ENCODE measurements at places on chromosomes 3 and 15.

DNA sequence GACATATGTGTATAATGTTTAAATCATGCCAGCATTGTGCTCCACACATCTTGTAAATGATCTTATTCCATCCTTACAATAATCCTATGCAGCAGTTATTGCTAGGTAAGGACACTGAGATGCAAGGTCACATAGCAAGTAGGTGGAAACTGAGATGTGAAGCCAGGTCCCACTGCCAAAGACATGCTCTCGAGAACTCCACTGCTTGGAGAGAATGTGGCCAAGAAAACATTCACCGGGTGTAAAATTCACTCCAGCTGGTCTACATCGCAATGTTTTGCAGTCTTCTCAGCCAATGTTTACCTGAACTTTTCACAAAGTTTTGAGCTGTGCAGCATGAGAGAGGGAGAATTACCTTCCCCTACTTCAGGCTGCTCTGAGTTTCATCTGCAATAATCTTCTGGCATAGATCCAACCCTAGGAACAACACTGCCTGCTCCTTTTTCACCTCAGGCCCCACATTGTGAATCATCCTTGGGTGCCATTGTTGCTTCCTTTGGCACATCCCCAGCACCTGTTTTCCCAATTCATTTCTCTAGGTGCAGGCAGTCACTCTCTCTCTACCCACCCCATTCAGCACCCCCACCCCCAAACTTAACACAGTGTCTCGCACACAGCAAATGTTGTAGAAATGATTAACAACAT is 53.5 kb upstream of the PRTG start:
- DNase-seq = no peak

GRCh38 chr3:128077665-128078064 is 25.4 kb downstream of the SEC61A1 start:
- no peak for DNase-seq

- DNase-seq = no peak
Measured at GRCh38 chr15:73287019-73287418, 81.7 kb downstream of the HCN4 start.

GRCh38 chr3:72320955-72321303 is 527.3 kb downstream of the SHQ1 start:
- no peak for DNase-seq

- no peak for DNase-seq
Measured at GRCh38 chr3:64072126-64072525, 48.8 kb upstream of the PSMD6 start.

- DNase-seq = no peak
Measured at GRCh38 chr3:124300416-124300815, 308.5 kb upstream of the ROPN1 start.

DNA sequence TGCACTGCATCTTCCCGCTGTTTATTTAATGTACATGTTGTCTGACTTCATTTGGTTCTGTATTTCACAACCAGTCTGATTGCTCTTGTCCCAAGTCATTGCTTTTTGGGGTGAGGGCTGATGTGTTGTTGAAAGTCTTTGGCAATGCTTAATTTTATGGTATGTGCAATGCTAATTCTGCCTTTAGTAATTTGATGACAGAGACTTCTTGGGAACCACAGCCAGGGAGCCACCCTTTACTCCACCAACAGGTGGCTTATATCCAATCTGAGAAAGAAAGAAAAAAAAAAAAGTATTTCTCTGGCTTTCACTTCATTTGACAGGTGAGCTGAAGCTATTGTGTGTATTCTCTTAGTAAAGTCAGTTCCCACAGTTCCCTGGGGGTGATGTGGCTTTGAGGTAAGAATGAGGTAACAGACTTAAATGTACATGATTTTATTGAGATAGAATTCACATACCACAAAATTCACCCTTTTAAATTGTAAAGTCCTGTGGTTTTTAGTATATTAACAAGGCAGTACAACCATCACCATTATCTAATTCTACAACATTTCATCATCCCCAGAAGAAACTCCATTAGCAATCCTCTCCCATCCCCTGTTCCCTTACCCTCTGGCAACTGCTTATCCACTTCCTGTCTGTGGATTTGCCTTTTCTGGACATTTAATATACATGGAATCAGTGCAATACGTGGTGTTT is 97.3 kb downstream of the SLCO3A1 start:
- DNase-seq = no peak

GRCh38 chr3:186630950-186631641 is 9.1 kb upstream of the FETUB start:
- DNase-seq = no peak

DNA sequence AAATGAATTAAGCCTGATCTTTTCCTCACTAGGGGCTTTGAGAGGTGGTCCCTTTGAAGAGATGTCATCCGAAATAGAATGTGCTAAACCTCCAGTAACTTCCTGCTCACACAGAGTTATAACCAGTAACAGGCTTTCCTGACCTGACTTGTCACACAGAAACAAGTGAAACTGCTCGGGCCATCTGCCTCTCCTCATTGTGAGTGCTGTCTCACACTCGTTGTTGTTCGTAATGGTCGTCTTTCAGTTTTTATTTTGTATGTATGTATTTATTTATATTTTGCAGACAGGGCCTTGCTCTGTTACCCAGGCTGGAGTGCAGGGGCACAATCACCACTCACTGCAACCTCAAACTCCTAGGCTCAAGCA is 24.0 kb downstream of the ACSBG1 start:
- DNase-seq = no peak

GRCh38 chr3:112200317-112200666 is 67.2 kb upstream of the GCSAM start:
- DNase-seq = no peak

DNA sequence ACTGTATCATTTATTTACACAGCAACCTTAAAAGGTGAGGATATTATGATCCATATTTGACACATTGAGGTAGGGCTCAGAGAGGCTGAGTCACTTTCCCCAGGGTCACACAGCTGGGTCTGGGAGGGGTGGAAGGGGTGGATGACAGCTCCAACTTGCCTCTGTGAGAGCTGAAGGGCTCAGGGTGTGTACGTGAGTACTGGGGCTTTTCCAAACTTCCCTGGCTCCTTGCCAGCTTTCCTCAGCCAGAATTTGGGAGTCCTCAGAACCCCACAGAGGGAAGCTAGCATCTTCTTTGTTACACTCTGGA is 58.3 kb upstream of the SLC6A11 start:
- DNase-seq = peak; percentile 42

GRCh38 chr3:110749006-110749405 is 322.6 kb upstream of the NECTIN3 start:
- DNase-seq = no peak

- DNase-seq = no peak
Measured at GRCh38 chr15:41778521-41778920, 4.2 kb downstream of the MAPKBP1 start.

DNA sequence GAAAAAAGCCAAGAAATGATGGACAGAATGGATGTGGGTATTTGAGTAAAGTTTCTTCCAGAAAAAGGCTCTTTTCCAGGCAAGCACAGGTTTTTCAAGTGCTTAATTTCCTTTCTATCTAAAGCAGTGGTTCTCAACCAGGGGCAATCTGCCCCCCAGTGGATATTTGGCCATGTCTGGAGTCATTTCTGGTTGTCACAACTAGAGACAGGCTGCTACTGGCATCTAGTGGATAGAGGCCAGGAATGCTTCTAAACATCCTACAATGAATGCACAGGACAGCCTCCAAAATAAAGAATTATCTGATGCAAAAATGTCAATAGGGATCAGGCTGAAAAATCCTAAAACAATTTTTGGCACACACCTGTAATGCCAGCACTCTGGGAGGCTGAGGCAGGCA is 23.9 kb downstream of the SEC22C start:
- DNase-seq = no peak

DNA sequence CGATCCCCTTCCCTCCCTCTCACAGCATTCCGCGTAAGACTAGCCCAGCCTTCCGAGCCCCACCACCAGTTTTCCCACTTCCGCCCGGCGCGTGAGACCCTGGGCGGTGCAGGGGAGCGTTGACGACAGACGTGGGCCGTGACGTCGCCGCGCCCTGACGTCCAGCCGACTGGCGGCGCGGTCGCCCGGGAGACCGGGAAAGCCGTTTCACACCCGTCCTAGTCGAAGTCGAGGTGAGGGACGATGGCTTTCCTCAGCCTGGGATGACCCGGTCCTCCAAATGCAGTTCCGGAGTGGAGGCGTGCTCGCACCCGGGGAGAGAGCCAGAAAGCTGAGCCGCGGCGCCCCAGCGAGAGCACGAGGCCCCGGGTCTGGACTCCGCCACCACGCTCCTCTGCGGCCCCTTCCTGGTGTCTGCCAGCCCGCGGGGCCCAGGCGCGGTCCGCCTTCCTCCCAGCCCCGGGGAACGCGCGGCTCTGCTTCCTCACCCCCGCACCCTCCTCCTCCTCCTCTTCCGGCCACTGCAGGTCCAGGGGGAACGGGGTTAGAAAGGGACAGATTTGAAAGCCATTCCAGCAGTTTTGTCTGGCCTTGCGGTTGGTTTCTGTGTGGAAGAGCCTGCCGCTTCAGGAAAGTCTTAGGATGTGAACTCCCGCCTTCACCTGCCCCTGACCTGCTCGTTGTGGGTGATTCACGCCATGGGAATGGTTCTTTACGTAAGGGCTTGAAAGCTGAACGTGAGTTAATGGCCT is at the start of gene LEKR1:
Gene LEKR1 (plus strand): TSS at position 210 of the 752 bp plus-strand sequence. CDS start 2,977 bp downstream, outside the sequence.
- DNase-seq = peak; percentile 74

DNA sequence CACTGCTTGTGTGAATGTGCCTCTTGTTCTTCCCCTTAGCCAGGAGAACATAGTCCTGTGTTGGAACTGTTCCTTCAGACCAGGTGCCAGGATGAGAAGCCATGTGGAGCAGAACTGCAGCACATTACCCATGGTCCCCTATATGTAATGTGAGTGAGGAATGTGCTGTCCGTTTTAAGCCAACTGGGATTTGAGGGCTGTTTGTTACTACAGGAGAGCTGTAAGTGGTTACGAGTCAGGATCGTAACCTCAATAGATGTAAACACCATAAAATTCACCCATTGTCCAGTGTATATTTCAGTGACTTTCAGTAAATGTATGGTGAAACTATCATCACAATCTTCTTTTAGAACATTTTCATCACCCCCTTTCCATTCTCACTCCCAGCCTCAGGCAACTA is 10.1 kb upstream of the SCAP start:
- no peak for DNase-seq

GRCh38 chr3:16101295-16102186 is 72.9 kb upstream of the GALNT15 start:
- peak; percentile 8 for DNase-seq

GRCh38 chr3:127662001-127662469 is 10.7 kb upstream of the ABTB1 start:
- DNase-seq = no peak

DNA sequence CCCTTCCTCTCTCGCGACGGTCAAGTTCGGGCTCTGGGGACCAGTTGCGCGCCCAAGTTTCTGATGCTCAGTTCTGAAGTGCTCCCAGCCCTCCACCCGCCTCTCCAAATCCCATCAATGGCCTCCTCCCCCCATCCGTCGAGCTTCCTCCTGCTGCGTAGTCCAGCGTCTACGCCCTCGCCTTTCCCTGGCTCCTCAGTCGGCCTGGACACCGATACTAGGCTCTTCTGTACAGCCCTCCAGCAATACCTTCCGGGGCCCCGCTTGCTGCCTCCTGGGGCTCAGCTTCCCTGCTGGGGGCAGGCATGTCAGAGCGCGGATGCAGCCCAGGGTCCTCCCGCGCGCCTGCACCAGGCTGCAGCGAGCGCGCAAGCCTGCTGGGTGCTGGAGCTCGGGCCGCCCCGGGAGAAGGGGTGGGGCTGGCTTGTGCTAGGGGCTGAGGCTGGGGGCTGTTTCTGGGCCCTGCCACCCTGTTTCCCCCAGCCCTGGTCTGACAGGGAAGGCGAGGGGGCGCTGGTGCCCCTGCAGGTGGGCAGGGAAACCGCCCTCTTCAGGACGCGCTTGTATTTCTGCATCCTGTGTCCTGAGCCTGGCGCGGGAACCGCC is 353.3 kb upstream of the SUCLG2 start:
- DNase-seq = peak; percentile 0

DNA sequence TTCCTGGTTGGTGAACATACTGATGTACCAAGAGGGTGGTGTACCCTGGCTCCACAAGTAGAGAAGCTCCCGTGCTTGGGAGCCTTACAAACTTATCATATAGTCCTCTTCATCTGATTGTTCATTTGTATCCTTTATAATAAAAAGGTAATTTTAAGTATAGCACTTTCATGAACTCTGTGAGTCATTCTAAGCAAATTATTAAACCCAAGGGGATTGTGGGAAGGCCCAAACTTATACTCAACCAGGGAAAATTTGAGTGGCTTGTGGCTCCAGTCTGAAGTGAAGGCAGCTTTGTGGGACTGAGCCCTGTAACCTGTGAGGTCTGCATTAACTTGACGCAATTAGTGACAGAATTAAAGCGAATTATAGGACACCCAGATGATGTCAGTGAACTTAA is 29.0 kb downstream of the TTBK2 start:
- no peak for DNase-seq

GRCh38 chr15:69377216-69377970 is 36.8 kb upstream of the KIF23 start:
- no peak for DNase-seq

GRCh38 chr3:186746008-186746407 is 28.8 kb downstream of the KNG1 start:
- no peak for DNase-seq

GRCh38 chr3:107816107-107816506 is 274.7 kb downstream of the CD47 start:
- no peak for DNase-seq

- peak; percentile 12 for DNase-seq
Measured at GRCh38 chr3:72255791-72256559, 471.0 kb upstream of the PROK2 start.

DNA sequence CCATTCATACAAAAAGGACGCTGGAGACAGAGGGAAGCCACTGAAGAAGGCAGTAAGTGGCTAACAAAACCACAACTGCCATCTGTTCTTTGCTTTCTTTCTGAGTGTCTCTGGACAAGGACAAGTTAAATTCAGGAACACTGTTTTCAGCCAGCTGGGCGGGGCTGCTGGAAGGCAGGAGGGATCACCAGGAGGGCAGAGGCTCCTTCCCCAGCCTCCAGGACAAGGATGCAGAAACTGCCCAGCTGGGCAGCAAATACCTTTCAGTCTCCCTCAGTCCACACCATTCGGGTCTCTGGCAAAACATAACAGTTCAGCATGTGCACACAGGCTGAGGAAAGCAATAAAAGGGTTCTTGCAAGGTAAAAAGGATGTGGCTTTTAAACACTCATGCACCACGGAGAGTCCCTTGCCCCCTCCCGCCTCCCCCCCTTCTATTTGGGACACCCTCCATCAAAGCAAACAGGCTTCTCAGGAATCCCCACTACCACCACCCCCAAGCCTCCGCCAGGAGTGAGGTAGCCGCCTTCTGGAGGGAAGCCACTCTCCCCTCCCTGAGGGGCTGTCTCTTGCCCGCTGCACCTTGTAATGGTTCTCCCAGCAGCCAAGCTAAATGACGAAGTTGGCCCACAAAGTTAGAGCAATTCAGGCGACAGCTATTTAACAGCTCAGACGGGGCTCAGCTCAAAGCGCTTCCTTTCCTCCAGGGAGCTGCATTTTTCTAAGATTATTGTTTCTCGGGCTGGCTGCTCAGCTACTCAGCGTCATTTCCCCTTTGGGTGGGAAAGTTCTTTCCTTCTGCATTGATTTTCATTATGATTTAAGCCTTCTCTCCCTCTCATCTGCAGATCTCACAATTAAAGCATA is 3.8 kb downstream of the HEG1 start:
- DNase-seq = peak; percentile 33

Data from activated CD4-positive, alpha-beta T cell treated with anti-CD3 and anti-CD28 coated beads, Interleukin-2, Interleukin-4, amounts not matched to agents 100 ng/mL and 50 ng/mL, durations not matched to agents 16 hours and 8 hours (primary cell).